CD4-positive, alpha-beta T cell treated with Interleukin-1 beta for 1 hour (primary cell): ENCODE measurements at places on chromosomes 1 and 21.

DNA sequence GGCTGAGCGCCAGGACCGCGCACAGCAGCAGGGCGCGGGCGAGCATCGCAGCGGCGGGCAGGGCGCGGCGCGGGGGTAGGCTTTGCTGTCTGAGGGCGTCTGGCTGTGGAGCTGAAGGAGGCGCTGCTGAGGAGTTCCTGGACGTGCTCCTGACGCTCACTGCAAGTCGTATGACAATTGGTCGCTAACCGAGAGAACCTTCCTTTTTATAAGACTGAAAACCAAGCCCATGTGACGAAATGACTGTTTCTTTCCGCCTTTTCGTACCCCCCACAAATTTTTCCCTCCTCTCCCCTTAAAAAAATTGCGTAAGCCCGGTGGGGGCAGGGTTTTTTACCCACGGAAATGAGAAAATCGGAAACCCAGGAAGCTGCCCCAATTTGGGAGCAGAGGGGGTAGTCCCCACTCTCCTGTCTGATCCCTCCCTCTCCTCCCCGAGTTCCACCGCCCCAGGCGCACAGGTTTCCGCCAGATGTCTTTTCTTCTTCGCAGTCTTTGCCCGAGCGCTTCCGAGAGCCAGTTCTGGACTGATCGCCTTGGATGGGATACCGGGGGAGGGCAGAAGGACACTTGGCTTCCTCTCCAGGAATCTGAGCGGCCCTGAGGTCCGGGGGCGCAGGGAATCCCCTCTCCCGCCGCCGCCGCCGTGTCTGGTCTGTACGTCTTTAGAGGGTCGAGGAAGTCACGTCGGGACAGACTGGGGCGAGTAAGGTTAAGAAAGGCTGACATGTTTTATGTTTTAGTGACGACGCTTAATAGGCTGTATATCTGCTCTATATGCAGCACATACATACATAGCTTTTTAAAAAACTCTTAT is at the start of gene PTGS2:
PTGS2 (minus strand) TSS at position 179 of the 817 bp plus-strand sequence; CDS start at position 46, 133 bp downstream.
- DNase-seq: peak; percentile 76

DNA sequence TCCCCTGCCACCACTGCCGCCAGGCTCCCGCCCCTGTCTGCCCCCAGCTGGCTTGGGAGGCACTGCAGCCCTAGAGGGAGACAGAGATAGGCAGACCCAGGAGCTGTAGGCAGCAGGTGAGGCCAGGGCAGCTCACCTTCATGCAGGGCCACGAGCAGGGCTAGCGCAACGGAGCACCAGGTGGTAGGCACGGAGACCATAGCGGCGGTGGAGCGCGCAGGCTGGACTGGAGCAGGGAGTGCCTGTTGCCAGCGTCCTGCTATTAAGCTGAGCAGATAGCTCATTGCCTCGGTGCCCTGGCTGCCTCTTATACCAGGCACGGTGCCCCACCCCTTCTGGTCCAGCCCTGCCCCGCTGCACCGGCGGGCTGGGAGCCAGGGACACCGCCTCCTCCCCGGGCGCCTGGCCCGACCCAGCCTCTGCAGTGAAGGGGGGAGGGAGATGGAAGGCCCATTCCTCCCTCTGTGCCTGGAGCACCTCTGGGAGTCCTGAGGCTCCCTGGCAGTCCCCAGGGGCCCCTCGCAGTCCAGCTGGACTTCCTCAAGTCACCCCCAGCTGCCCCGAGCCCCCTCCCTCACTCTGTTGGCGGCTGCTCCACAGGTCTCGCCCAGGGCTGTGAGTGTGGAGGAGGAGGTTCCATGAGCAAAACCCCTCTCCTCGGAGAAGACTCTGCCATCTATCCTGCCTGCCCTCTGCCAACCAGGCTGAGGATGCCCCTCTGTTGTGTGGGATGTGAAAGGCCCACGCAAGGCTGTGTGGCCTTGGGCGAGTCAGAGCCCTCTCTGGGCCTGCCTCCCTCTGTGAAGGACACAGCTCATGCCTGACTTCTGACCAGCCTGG is at the start of gene EDN2:
EDN2 (minus strand) TSS at position 282 of the 840 bp plus-strand sequence; CDS start at position 200, 82 bp downstream.
- no peak for DNase-seq

DNA sequence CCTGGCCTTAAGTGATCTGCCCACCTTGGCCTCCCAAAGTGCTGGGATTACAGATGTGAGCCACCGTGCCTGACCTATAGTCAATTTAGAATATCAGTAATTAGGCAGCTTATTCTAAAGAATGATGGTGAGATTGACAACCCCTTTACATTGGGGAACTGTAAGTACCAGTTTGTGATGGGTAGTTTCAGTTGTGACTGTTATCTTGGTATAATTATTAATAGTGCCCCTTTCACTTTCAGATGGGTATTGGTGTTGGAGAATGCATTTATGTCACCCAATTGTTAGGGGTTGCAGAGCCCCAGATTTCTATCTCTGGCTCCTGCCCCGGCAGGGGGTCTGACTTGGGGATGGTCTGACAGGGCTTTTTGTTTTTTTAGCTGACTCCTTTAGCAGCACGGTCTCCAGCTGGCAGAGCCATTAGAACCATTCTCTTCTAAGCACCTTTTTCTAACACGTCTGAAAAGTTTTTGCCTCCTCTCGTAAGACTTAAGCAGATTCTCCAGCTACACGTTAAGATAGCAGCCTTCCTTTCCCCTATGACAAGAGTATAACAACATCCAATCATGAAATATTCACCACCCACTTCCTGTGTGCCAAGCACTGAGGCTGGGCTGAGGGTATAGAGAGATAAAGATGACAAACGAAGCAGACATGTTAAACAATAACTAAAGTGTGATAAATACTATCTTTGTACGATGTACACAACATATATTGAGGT is 157.8 kb downstream of the SDCCAG8 start:
- peak; percentile 19 for DNase-seq

- no peak for DNase-seq
These were observed 94.5 kb upstream of the TSPAN2 start for GRCh38 chr1:115183721-115184259.

- no peak for DNase-seq
These were observed 169.9 kb downstream of the HS2ST1 start for GRCh38 chr1:87084244-87084836.

GRCh38 chr1:228281631-228282328 is 73.9 kb downstream of the OBSCN start:
- no peak for DNase-seq

GRCh38 chr1:192849442-192849841 is 40.6 kb downstream of the RGS2 start:
- no peak for DNase-seq

- DNase-seq: no peak
These were observed 5.1 kb upstream of the MED18 start for GRCh38 chr1:28323720-28324119.

GRCh38 chr1:195105281-195105680 is 1503.0 kb downstream of the KCNT2 start:
- no peak for DNase-seq

DNA sequence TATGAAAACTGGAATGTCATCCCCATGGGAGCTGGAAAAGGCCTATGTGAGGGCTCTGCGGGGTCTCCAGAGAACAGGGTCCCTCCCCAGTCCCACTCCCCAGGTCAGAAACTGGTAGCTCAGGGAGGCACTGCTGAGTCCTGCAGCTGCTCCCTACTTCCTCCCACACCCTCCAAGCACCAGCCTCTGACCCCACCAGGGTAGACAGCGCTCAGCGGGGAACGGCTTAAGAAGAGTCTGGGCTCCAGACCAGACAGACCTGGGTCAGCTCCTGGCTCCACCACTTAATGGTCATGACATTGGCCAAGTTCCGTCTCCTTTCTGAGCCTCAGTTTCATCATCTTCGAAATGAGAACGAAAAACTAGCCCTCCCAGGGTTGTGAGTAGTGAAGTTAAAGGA is 7.2 kb downstream of the LRP8 start:
- DNase-seq: no peak

DNA sequence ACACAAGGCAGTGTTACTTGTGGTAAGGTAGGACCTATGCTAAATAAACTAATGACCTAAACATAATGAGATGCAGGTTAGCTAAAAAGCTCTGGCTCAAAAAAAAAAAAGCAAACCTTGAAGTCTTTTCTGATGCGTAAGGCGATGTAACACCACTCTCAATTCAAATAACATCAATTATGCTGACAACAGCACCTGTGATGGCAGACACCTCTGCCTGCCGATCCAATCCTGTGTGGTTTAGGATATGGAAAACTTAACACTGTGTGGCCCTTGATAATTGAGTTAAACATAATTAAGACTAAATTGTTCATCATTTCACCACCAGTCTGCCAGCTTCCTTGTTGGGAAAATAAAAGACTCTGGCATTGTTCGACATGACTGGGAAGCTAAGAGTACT is 9.1 kb downstream of the RPAP2 start:
- DNase-seq: no peak

DNA sequence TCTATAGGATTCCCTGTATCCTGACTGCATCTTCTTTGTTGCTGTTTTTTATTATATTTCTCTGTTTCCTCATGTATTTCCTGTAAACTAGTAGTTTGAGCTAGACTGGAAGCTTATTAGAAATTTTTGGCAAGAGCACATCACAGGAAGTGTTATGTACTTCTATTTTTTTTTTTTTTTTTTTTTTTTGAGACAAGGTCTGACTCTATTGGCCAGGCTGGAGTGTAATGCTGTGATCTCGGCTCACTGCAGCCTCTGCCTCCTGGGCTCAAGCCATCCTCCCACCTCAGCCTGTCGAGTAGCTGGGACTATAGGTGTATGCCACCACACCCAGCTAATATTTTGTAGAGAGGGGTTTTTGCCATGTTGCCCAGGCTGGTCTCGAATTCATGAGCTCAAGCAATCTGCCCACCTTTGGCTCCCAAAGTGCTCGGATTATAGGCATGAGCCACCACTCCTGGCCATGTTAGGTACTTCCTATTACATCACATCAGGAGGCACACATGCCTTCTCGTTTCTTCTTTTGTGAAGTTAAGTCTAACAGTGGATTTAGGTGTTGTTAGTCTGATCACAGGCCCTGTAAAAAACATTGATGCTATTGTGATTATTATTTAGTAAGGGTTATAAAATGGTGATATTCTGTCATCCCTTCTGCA is 12.5 kb downstream of the C1orf21 start:
- DNase-seq: no peak
